ENCODE measurements at places on chromosomes 12 and 14.

GRCh38 chr12:51295651-51296050 is 25.4 kb upstream of the SMAGP start:
- no peak for DNase-seq

- DNase-seq: peak; percentile 44
These were observed 14.6 kb upstream of the RBM19 start for GRCh38 chr12:113980537-113981337.

DNA sequence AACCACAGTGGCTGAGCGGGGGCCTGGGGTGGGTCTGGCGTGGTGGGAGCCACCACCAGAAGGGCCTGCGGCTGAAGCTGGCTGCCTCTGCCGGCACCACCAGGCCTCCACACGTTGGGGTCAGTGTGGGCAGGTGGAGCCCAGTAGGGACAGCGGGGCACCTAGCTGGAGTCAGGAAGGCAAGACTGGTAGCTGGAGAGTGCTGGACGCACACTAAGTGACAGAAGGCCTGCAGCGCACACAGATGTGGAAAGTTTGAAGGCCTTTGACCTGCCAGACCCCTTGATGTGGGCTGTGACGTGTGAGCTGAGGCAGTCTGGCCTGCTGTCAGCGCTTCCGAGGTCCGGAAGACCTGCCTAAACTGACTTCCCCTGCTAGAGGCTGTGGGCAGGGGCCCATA is 26.3 kb downstream of the RIN3 start:
- DNase-seq: no peak

DNA sequence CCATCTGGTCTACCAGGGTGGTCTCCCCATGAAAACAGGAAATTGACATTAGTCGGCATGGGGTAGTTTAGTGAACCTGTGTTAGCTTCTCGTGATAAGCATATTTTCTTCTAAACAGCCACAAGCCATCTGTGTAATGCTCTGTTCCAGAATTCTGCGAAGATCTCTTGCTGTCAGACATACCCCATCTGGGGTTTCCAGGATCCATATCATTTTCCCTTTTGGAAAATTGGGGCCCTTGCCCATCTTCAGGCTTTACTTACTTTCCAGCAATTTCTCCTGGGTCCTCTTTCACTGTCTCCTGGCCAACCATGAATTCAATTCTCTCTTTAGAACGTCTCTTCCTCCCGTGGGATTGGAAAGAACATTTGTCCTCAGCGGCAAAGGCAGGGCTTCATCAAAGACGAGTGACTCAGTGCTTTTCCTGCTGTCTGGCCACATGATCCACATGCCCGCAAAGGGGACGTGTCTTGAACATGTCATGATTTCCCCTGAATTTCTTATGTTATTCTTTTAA is 21.4 kb upstream of the NCOR2 start:
- DNase-seq: peak; percentile 48

- DNase-seq: no peak
These were observed 545.0 kb upstream of the FBXO33 start for GRCh38 chr14:39977198-39977597.

DNA sequence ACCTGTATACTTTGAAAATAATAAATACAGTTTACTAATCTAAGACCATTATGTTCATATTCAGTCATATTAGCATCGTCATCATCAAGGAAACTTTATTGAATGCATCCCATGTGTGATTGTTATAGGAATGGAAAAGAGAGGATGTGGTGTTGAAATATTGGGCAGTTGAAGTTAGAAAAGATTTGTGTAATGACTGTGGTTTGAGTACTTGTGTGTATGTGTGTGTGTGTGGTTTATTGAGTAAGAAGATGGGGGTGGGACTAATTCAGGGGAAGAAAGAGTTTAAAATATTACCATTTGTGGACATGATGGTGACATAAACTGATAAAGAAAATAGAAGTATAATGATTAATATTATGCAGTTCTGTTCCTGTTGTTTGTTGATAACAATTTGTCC is 238.7 kb upstream of the SEL1L start:
- DNase-seq: no peak

- DNase-seq: no peak
These were observed 392.9 kb downstream of the ZFP36L1 start for GRCh38 chr14:68399971-68400370.

- DNase-seq: no peak
These were observed 3.8 kb downstream of the NR4A1 start for GRCh38 chr12:52054833-52055730.

- no peak for DNase-seq
These were observed 357 bp downstream of the HOMEZ start for GRCh38 chr14:23285530-23286019.

- DNase-seq: no peak
These were observed 54.4 kb upstream of the RFLNA start for GRCh38 chr12:124240493-124240892.

DNA sequence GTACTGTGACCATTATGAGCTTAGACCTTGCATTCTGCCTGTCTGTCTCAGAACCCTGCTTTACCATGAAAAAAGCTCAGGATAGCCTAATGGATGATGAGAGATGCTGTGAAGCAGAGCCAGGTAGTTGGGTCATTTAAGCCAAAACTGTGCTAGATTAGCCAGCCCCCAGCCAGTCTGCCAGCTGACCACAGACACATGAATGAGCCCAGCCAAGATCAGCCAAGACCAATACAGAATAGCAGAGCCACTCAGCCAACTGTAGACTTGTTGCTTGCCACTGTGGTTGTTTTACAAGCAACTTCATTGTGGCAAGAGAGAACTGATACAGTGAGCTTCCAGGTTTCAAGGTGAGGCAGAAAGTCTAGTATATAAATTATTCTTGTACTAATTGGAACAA is 12.8 kb upstream of the UTP20 start:
- no peak for DNase-seq

DNA sequence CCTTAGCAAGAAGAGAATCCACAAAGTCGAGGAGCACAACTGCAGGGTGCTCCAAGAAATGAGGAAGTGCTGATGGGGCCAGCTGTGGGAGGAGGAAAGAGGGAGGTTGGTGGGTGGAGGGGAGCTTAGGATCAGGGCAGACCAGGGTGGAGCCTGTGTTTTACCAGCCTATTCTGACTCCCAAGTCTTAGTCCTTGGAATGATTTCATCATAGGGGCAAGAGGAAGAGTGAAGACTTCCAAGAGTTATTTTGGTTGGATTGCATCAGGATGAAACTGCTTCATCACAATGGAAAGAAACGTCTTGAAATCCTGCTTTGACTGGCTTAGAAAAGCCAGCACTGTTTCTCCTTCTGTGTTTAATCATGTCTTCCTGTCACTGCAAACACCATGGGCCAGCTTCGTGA is 194.0 kb downstream of the DPF3 start:
- no peak for DNase-seq

GRCh38 chr12:26246483-26247164 is 51.3 kb downstream of the SSPN start:
- no peak for DNase-seq

DNA sequence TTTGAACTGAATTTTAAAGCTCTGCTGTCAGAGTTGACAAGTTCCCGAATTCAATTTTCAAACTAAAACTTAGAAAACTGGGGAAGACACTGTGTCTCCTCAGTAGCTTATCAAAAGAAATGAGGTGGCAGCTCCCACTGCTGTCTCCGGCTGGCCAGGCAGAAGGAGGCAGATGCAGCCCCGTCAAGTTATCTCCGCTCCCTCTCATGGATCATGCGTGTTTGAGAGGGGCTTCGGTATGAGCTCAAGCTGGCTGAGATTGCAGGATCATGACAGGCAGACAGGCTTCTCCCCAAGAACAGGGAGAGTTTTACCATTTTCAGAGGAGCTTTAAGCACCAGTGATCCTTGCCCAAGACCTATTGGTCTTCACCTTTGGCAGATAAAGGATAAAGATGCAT is 88.8 kb downstream of the NEDD1 start:
- DNase-seq: no peak

DNA sequence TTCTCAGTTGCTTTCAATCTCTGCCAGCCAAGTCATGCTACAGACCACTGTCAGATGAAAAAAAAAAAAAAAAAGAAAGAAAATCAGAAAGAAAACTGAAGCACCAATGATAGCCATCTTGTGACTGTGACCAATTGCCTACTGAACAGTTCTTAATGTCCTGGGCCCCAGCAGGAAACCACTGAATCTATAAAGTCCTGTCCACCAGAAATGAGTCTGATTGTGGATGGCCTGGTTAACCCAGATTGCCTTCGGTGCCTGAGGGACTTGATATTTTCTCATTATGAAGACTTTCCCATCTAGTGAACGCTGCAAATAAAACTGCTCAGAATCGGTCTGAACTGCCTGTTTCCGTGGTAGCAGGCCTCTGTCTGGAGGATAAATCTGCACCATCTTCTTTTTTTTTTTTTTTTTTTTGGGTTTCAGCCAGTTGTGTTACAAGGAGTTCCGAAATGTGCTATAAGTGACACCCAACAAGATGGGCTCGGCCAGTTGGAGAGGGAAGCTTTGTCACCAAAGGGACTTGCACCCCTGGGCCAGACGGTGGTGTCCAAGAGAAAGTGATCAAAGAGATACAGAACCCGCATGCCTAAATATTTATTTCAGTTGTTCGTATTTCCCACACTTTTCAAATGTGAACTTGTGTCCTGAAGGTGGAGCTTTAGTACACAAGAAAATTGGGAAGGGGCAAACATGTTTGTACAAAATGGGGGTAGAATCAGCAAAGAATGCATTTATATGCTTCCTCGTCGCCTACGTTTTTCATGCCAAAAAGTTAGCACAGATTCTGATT is 3.0 kb upstream of the PLXNC1 start:
- DNase-seq: no peak

- peak; percentile 55 for DNase-seq
These were observed 58.6 kb upstream of the MYF6 start for GRCh38 chr12:80648881-80649280.

DNA sequence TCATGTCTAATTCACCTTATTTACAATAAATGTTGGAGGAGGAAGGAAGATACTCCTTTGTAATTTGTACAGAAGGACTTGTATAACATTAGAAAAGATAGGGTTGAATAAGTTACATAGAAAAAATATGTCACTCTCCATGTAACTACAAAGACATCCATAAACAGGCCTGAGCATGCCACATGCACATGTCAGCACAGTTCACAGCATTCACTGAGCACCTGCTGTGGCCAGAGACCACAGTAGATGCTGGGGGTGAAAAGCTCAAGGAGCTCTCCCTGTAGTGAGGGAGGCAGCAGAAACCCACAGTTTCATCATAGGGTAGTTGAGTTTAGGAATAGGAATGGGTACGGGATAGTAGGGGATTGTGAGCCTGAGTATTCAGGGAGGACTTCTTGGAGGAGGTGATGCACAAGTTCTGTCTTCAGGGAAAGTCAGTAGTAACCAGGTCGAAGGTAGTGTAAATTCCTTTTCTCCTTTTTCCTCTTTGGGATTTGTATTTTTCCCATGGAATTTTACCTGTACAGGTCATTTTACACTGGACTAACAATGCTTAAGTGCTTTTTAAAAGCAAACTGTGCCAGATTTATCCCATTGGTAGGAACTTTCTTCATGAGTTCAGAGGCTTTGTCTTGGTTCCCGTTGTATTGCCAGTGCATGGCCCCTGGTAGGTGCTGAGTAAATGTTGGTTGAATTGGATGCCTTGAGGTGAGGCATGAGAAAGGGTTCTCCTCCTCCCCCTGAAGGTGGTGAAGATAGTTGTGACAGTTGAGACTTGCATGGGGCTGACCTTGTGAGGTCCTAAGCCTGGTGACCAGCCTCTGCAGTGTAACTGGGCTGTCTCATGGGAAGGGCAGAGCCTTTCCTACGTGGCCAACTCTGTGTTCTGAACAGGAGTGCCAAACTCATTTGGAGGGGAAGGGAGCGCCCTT is 20.2 kb downstream of the PRKCH start:
- DNase-seq: no peak

DNA sequence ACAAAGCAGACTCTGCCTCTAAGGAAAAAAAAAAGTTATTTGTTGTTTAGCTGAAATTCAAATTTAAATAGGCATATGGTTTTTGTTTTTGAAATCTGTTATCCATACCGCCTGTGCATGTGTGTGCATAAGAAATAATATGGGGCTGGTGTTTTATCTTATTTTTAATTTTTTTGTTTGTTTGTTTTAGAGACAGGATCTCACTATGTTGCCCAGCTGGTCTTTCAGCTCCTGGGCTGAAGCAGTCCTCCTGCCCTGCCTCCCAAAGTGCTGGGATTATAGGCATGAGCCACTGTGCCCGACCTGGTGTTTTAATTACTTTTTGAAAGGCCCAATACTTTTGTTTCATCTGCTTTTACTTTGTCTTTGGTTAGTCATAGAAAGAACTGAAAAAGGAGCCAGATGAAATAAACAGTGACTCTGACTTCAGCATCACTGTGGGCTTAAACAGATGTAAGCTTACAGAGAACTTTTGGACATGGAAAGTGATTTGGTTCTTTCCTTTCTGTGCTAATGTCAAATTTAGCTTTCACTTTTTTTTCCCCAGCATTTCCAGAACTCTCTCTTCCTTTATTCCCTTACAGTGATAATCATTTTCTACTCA is 37.2 kb downstream of the SUPT16H start:
- no peak for DNase-seq

DNA sequence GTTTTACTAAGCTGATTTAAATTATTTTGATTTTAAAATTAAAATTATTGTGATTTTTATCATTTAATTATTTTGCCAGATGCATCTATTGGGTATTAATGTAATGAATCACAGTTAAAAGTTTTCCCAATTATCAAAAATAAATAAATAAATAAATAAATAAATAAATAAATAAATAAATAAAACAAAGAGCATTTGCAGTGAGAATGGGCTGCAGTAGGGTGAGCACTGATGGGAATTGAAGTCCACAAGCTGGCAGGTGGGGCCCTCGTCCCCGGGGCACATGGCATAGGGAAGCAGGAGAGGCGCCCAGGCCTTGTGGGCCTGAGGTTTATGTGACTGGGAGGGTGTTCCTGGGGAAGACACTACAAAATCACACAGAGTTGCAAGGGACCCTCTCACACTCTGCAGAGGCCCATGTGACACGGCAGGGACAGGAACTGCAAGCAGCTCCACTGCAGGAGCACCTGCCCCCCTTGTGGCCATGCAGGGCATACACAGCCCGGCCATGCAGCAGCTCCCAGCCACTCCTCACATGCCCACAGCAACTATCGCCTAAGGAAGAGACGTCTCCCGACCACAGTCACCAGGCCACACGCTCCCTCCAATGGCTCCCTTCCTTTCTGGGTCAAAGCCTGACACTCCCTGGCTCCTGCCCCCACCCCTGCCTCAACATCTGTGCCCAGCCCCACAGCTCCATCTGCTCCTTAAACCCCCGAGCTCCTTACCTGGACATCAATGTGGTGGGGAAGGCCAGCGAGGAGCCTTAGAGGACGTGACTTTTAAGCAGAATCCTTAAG is 256.3 kb upstream of the SFSWAP start:
- peak; percentile 12 for DNase-seq

GRCh38 chr12:22625762-22626294 is 857 bp downstream of the ETNK1 start:
- DNase-seq: no peak

GRCh38 chr14:91573894-91574837 is 64.1 kb upstream of the PPP4R3A start:
- DNase-seq: peak; percentile 59
